BE2C (cell line): ENCODE measurements at places on chromosomes 6 and 20.

GRCh38 chr6:80959034-80959433, 793.4 kb downstream of the TENT5A start:
- DNase-seq: no peak

GRCh38 chr6:88663801-88664200, 299.6 kb downstream of the RNGTT start:
- DNase-seq: no peak

DNA sequence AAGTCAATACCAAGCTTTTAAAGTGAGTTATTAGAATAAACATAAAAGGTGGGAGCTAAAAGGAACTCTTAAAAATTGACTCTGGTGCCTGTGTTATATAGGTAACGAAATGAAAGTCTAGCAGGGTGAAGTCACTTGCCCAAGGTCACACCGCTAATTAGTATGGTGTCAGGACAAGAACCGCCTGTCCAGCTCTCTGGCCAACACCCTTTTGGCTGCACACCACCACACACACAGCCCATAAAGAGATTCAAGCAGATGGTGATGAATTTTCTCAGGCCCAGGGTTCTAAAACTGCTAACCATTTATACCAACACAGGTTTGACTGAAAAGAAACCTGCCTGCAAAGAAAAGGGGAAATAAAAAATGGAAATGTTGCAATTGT, 20.2 kb downstream of the GFOD1 start:
- no peak for DNase-seq

DNA sequence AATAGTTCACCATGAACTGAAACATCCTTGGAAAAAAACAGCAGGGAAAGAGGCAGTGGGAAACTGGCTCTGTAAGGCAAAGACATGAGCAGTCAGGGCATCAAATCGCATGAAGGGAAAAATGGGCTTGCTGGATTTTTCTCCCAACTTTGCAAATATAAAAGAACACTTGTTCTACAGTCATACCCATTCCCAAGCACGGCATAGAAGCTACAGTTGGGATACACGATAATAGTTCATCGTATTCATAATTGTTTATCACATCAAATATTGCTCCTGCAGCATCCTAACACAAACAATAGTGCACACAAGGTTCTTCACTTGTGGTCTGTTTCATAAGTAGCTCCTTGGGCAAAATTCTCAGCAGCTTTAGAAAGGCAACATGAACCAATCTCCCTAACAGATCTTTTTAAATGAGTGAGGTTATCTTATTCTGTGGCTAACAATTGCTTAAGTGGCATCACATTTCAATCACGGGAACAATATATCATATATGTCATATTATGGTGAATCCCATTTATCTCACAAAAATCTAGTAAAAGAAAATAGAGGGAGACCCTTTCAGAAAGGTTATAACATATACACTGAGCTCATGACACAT, 243.9 kb downstream of the PKHD1 start:
- DNase-seq: no peak

DNA sequence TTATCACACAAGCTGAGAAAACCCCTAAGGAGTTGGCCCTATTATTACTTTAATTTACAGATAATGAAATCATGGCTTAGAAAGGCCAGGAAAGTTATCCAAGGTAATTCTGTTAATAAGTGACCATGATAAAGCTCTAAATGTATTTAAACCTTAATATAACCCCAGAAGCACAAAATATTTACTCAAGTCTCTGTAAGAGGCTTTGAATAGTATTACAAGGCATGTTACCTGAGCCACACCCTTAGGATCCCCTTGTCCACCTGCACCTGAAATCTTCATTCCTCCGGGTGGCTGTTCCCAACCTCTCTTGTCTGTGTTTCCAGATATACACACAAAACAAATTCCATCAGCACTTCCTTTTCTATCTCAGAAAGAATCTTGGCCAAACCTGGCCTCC, 271.6 kb upstream of the BMP2 start:
- DNase-seq: no peak

DNA sequence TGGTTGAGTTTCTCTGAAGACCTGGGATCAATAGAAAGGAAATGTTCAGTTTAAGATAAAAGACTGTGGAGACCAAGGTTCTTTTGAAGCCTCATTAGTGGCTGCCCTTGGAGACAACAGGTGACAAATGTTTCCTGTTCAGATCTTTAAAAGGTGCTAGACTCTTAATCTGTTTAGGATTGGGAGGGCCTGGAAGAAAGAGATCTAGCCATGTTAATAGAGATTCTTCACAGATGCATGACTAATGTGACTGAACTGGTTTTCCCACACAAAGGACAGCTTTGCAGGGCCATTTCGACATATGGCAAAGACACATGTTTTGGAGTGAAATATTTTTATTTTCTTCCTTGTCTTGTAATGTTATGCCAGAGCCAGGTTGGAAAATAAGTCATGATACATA, 82.2 kb downstream of the WDR27 start:
- no peak for DNase-seq

GRCh38 chr20:10731190-10731965, 57.6 kb upstream of the JAG1 start:
- no peak for DNase-seq

DNA sequence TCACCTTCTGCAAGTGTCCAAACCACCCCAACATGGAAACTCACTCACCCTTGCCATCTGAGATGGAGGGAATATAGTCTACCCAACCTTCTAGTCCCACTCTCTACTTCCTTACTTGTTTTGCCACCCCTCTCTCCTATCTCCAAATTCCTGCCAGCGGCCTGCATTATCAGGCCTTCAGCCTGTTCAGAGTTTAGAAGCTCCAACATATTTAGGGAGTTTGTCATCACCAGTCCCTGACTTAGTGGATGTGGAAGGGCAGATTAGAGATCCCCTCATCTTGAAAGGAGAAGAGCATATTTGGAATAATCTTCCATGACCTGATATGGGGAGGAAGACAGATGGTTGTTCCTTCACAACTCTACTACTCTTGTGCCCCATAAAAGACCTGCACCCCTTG, 281.4 kb upstream of the MAP3K7 start:
- DNase-seq: no peak
